ENCODE measurements at places on chromosomes 4 and X. TPM values are rescaled to one million over a fixed set of nuclear protein-coding genes. Genes with fewer than 3 reads are reported as not detected.

SMR3B gene
- not detected for total RNA-seq

COPS4 gene
- 73.0 TPM for total RNA-seq

PITX2 gene
- total RNA-seq = 60.6 TPM

TRPC5OS gene
- not detected for total RNA-seq

CT55 gene
- total RNA-seq = not detected

MAGEB2 gene
- total RNA-seq = not detected

CT47B1 gene
- not detected for total RNA-seq

DCX gene
- not detected for total RNA-seq
